ENCODE measurements at places on chromosomes 4 and X.

DNA sequence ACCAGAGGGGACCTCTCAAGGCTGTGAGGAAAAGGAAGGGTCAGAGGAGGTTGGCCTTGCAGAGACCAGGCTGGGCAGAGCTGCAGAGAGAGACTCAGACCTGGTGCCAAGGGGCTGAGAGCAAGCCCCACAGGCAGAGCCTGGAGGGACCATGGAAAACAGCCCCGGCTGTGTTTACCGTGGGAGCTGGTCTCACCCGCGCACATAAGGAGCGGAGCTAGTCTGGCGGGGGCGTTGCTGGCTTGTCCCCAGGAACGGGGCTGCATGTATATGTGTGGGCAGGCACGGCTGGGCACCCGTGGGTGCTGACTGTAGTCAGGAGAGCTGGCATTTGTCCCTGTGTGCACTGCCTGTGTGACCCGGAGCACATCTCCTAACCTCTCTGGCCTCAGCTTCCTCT is 45.7 kb downstream of the C4orf50 start:
- no peak for DNase-seq

DNA sequence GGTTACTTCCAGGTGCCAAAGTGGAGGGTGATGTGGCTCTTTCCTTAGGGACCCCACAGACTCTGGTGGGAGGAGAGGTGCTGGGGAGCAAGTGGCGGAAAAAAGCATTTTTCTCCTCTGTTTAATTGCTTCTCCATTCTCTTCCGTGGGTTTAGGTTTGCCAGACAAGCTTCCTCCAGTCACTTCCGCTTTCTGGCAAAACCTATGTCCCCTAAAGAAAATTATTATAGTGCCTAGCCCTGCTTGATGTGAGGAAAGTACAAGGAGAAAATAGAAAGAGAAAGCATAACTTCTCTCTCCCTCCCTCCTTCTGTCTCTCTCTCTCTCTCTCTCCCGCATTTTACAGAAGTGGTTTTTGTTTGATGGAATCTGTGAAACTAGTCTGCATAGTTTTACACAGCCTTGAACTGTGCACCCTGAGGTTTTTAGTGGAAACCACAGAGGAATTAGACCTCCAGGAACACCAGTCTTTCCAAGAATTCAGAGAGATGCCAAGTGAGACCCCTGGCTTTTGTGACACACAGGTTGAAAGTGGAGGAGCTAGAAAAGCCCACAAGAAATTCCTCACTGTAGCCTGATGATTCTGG is 231.1 kb upstream of the ANXA3 start:
- no peak for DNase-seq

- DNase-seq: peak; percentile 5
Observed at GRCh38 chr4:186701273-186701672, 22.4 kb downstream of the FAT1 start.

DNA sequence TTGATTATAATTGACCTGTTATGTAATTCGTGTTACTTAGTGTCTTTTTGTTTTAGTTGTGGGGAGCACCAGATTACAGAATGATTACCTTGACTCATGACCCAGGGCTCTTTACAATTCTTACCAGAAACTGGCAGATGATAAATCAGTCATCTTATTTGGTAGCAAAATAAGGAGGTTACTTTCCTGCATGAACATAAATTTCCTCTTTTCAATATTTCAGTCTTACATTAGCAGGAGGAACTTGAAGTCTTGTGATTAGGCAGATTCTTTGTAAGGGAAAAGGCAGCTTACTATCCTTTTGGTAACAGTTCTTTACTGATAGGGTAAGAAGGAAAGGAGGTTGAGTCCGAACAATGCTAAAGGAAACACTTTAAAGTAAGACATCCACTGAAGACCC is 26.0 kb upstream of the SLC25A5 start:
- DNase-seq: no peak

GRCh38 chr4:169952236-169953002 is 73.8 kb downstream of the MFAP3L start:
- no peak for DNase-seq

GRCh38 chrX:38649221-38649620 is 87.9 kb downstream of the TSPAN7 start:
- no peak for DNase-seq

Data from NCI-H2107 (cell line).